Smooth muscle cell of the umbilical artery (primary cell): ENCODE measurements at places on chromosomes 13 and 19. TPM values are rescaled to one million over a fixed set of nuclear protein-coding genes. Genes with fewer than 3 reads are reported as not detected.

S1PR5 gene
- 5.4 and 7.4 TPM in 2 replicates for total RNA-seq

RGCC gene
- 0.37 and 0.59 TPM in 2 replicates for total RNA-seq

FUT1 gene
- 0.28 and 0.30 TPM in 2 replicates for total RNA-seq

CD33 gene
- not detected in 2 replicates for total RNA-seq

NAPSA gene
- 0.30 and 0.32 TPM in 2 replicates for total RNA-seq

FAM83E gene
- total RNA-seq, result 0.30 and 0.88 TPM in 2 replicates

PLPPR2 gene
- 20.5 and 22.4 TPM in 2 replicates for total RNA-seq

CRX gene
- total RNA-seq, result not detected in 2 replicates

ADGRE2 gene
- total RNA-seq, result under 0.01 and 0.32 TPM in 2 replicates

UHRF1 gene
- 8.3 and 46.6 TPM in 2 replicates for total RNA-seq

SIGLECL1 gene
- not detected in 2 replicates for total RNA-seq

PNPLA6 gene
- total RNA-seq, result 83.7 and 132 TPM in 2 replicates

SLC7A10 gene
- total RNA-seq, result not detected in 2 replicates

CEACAM4 gene
- not detected in 2 replicates for total RNA-seq

SHFL gene
- 22.3 and 23.3 TPM in 2 replicates for total RNA-seq

TEX29 gene
- 0.30 TPM in 1 of 2 replicates, not detected in the other for total RNA-seq

SPC24 gene
- total RNA-seq, result 3.9 and 16.1 TPM in 2 replicates

BRCA2 gene
- total RNA-seq, result 2.4 and 6.0 TPM in 2 replicates

SHISA7 gene
- not detected in 2 replicates for total RNA-seq

CGB2 gene
- not detected in 2 replicates for total RNA-seq

FFAR3 gene
- not detected in 2 replicates for total RNA-seq

CD22 gene
- 0.55 TPM in 1 of 2 replicates, not detected in the other for total RNA-seq

ZNF729 gene
- not detected in 2 replicates for total RNA-seq

RXFP2 gene
- not detected in 2 replicates for total RNA-seq

C19orf85 gene
- total RNA-seq, result not detected in 2 replicates
